ENCODE measurements at places on chromosomes 13 and 19. TPM values are rescaled to one million over a fixed set of nuclear protein-coding genes. Genes with fewer than 3 reads are reported as not detected.

- H3K36me3 ChIP-seq = no peaks in the 10 kb centered on the region
- H3K4me1 ChIP-seq = no peaks in the 10 kb centered on the region
- H3K27ac ChIP-seq = no peak overlapping the region
Observed at GRCh38 chr13:42377640-42378382, 105.9 kb downstream of the AKAP11 start.

GRCh38 chr13:40613192-40613818, 53.1 kb downstream of the FOXO1 start:
- DNase-seq = no peak
- H3K4me1 ChIP-seq = peaks cover 42% of the 10 kb centered on the region
- H3K27me3 ChIP-seq = no peaks in the 10 kb centered on the region
- H3K4me3 ChIP-seq = no peak overlapping the region

DNA sequence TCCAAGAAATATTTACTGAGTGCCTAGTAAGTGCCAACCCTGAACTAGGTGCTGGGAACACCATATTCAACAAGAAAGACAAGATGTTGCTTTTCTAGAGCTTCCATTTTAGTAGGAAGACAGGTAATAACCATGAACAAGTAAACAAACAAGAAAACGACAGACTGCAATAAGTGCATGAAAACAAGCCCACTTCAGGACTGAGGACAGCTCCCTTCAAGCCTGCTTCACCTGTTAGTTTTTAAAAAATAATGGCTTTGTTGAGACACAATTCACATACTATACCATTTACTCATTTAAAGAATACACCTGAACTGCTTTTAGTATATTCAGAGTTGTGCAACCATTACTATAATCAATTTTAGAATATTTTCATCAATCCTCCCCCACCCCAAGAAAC, 30.4 kb downstream of the CYP4F22 start:
- H3K4me3 ChIP-seq = no peak overlapping the region
- DNase-seq = no peak
- no peaks in the 10 kb centered on the region for H3K36me3 ChIP-seq
- no peaks in the 10 kb centered on the region for H3K27me3 ChIP-seq

The CLDN10 gene
- 2.0 TPM for total RNA-seq

- peaks cover 5% of the 10 kb centered on the region for H3K4me1 ChIP-seq
- H3K27ac ChIP-seq = no peak overlapping the region
- H3K4me3 ChIP-seq = no peak overlapping the region
Observed at GRCh38 chr13:39552246-39552645, 50.7 kb downstream of the LHFPL6 start.

The C1QTNF9B gene
- not detected for total RNA-seq

GRCh38 chr19:18513868-18514267, 8.0 kb downstream of the ELL start:
- peaks cover 29% of the 10 kb centered on the region for H3K4me1 ChIP-seq
- peak; percentile 78 for DNase-seq
- no peaks in the 10 kb centered on the region for H3K36me3 ChIP-seq
- no peaks in the 10 kb centered on the region for H3K27me3 ChIP-seq

DNA sequence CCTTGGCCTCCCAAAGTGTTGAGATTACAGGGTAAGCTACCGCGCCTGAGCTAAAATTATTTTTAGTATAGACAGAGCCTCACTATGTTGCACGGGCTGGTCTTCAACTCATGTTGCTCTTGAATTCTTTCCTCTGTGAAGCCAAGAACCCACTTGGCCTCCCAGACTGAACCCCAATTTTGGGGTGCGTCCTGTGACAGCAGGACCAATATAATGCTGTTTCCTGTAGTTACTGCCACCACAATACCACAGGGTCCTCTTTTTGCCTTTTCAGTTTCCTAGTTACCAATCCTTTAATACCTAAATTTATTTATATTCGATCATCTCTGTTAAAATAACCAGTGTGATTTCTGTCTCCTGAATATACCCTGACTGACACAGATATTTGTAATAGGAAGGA, 32.9 kb downstream of the TSKS start:
- no peaks in the 10 kb centered on the region for H3K36me3 ChIP-seq
- no peak overlapping the region for H3K4me3 ChIP-seq
- H3K4me1 ChIP-seq = peaks cover 8% of the 10 kb centered on the region
- DNase-seq = no peak

GRCh38 chr13:53901593-53901992, 873.0 kb downstream of the OLFM4 start:
- H3K4me3 ChIP-seq = no peak overlapping the region
- H3K27me3 ChIP-seq = no peaks in the 10 kb centered on the region
- no peak overlapping the region for H3K27ac ChIP-seq

DNA sequence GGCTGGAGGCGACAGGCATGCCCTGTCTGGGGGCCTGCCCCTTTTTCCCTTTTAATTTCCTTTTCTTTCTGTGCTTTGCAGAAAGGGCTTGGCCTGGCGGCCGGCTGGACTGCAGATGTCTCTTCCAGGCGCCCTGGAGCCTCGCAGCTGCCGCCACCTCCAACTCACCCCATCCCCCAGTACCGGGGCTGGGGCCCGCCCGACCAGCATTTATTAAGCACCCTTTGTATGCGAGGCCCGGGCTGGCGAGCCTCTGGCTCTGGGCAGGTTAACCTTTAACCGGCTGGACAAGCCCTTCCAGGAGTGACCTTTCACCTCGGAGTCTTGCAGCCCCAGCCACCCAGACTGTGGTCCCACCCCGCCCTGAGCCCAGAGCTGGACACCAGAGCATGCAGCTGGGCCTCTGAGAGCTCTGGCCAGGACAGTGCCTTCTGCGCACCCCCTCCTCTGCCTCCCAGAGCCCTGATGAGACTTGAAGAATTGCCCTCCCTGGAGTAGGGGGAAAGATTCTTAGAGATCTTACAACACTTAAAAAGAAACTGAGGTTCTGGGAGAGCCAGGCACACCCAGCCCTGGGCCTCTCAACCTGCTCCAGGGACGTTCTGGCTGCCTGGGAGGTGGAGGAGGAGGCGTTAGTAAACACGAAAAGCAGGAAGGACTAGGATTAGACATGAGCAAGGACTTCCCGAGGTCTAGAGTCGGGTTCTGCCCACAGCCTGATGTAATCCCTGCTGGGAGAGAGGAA, 1.1 kb upstream of the NR2F6 start:
- H3K4me1 ChIP-seq = peaks cover 4% of the 10 kb centered on the region
- peak overlapping the region; percentile 66 for H3K27ac ChIP-seq
- DNase-seq = no peak
- peak overlapping the region; percentile 87 for H3K4me3 ChIP-seq
- no peaks in the 10 kb centered on the region for H3K36me3 ChIP-seq

Data from ovary (tissue), 10 donors.